ENCODE measurements at places on chromosomes 13 and 19.

DNA sequence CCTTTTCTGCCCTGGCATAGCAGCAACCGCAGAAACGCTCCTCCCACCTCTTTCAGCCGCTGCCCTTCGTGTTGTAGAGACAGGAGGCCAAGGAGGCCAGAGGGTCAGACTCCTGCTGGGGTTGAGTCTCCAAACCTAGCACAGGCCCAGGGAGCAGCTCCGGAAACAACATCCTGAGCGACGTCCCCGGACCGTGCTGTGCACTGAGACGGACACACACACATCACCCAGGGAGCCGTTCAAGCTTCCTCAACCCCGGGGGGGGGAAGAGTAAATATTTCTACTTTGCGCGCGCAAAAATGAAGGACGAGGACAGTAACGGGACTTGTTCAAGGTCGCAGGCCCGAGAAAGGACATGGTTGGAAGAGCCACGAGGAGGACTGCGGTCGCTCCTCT, 657 bp downstream of the ZNF550 start:
- DNase-seq: peak; percentile 48

DNA sequence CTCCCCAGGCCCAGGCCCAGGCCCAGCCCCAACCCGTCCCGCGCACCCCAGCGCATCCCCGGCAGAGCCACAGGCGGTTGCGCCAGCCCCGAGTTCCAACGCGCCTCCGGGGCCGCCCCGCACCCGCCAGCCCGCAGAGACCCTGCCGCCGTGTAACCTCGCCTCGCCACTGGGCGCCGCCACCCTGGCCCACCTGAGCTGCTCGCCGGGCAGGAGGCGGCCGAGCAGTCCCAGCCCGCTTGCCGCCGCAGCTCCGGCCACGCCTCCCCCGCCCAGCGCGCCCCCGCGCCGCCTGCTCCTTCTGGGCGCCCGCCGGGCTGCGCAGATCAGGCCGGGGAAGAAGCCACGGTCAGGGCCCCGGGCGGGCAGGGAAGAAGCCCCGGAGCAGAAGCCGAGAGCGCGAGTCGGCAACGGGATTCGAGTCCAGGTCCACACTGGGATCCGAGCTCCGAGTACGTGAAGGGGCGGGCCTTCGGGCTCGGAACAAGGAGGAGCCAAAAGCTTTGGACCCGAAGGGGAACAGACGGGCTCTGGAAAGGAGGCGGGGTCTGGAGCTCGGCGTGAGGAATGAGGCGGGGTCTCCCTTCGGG, at the start of gene MBOAT7:
Gene MBOAT7, minus strand, starts transcription at position 436 of the 590 bp plus-strand sequence. CDS start 1,072 bp downstream, outside the sequence.
- DNase-seq: no peak

- DNase-seq: no peak
Observed at GRCh38 chr19:46824890-46825730, 25.5 kb downstream of the AP2S1 start.

DNA sequence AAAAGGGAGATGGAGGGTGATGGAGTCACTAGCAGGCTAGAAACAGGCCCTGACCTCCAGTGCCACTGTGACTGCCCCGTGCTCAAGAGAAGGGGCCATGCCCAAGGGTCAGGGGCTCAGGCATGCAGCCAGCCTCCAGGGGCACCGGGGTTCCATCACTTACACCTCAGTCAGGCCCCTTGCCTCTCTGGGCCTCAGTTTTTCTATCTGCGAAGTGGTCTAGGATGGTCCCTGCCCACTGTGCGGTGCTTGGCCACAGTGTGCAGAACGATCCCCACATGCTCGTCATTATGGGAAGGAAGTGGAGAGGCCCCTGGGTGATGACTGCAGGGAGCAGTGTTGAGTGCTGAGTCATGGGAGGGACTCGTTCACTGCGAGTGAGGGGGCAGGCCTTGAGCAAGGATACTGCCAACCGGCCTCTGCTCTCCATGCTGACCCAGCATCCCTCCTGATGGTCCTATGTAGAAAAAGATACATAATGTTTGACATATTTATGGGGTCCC, 23.1 kb downstream of the TMED1 start:
- peak; percentile 97 for DNase-seq

GRCh38 chr13:46158222-46158621, 23.8 kb downstream of the LCP1 start:
- no peak for DNase-seq

DNA sequence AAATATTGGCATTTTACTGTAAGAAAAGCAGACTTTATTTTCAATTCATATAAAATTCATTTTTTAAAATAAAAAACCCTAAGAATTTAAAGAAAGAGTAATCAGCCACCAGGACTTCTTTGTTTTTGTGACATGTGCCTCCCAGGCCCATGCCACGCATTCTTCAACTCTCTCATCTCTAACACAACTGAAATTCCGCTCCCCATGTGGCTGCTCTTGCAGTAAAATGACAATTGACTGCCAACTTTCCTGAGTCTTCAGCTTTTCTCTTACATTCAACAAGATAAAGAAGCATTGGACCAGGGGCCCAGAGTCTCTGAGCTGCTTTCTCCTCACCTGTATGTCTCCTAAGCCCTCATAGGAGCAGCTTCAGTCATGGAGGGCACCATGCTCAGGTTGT, 372.1 kb downstream of the UQCRFS1 start:
- DNase-seq: no peak

DNA sequence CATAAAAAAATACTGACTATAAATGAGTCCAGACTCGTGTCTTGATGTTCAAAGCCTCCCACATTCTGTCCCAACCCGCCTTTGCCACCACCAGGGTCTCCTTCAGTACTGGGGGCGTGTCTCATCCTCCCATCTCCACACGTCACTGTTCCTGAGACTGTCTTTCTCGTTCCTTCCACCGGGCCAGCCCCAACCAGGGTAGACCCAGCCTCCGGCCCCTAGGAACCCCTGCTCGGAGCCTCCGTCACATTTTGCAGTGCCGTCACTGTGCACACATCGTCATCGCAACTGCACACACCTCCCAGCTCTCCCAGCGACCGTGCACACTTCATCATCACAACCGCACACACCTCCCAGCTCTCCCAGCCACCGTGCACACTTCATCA, 73.4 kb downstream of the SPACA7 start:
- DNase-seq: no peak

DNA sequence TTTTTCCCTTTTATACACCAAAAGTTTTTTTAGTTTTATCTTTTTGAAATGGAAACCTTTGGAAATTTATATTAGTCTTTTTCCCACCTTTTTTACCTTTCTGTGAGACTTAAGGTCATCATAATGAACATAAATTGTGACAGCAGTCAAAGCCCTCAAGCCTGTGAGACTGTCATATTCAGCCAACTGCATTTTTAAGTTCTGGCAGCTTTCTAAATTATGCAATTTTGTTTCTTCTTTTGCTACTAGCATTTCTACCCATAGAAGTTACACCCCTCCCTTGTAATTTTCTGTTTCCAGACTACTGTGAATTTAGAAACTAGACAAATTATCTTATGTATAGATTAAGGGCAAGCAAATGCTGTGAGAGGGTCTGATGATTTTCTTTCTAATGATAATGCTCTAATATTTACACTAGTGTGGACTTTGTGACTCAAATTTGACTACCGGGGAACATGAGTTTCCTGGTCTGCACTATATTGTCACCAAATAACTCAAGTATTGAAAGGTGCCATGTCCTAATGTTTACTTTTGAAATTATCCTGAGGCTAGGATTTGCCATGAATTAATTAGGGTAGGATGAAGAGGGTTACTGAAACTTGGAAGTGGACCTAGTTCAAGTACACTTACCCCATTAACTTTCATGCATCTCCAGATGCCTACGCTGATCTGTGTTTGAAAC, 43.7 kb downstream of the FRY start:
- DNase-seq: no peak

DNA sequence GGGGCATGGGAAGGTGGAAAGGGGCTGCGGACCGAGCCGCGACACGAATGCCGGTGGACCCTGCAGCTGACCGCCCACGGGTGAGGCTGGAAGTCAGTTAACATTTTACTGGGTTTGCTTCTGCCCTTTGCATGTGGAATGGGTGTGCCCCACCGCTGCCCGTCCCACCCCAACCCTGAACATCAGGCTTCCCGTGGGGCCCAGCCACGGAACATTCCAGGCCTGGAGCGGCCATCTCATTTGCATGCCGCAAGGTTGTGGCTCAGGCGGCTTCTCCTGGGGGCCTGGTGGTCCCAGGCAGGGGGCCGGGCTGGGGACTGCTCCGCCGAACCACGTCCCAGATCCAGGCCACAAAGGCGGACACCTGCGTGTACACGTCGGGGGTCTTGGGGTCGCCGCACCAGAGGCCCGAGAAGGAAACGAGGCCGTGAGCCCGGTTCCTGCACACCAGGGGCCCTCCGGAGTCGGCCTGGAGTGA, 9.3 kb downstream of the FSTL3 start:
- no peak for DNase-seq

GRCh38 chr13:101846701-101847100, 394.2 kb downstream of the ITGBL1 start:
- DNase-seq: no peak

DNA sequence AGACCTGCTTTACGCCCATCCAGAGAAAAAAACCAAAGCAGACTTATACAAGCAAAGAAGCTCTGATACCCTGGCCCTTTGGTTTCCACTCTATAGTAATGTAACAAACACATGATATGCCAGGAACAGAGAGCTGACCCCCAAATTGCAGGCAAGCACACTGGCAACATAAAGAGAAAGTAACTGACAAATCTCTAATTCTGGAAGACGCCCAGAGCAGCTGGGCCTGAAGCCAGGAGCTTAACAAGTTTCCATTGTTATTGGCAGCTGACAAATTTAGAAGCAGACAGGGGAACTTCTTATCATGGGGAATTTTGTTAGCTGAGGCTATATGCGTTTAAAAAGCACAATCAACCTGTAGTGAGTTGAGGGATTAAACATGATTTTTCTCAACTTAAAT, 158.0 kb downstream of the DLEU7 start:
- DNase-seq: no peak

GRCh38 chr13:27522847-27523246, 72.5 kb upstream of the MTIF3 start:
- no peak for DNase-seq

DNA sequence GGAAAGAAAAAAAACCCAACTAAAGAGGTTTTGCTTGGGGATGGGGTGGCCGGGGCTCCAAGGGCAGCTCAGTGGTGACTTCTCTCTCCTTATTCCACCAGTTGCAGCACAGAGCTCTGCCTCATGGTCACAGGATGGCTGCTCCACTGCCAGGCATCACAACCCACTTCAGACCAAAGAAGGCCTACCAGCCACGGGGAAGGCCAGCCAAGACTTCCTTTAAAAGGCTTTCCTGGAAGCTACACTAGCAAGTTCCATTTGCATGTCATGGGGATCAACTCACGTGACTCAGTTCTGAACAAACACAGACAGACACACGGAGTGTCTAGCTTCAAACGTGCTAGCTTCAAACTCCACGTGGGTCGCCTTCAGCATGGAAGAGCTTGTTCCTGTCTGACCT, 13.2 kb upstream of the EIF3G start:
- DNase-seq: no peak

GRCh38 chr19:2210206-2210605, 25.9 kb downstream of the PLEKHJ1 start:
- no peak for DNase-seq

DNA sequence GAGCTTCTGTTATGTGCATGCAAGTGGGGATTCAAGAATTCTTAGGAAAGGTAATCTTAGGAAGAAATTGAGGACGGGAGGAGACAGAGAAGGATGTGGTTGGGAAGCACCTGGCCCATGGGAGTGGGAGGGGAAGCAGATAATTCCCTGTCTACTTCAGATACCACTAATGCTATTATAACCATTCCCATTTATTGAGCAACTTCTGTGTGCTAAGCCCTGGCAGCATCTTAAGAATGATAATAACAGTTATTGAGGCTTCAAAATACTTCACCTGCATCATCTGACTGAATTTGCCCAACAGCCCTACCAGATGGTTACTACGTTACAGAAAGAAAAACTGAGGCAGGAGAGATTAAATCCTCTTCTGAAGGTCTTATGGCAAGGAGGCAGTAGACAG, 1.4 kb downstream of the EPS8L1 start:
- DNase-seq: no peak

DNA sequence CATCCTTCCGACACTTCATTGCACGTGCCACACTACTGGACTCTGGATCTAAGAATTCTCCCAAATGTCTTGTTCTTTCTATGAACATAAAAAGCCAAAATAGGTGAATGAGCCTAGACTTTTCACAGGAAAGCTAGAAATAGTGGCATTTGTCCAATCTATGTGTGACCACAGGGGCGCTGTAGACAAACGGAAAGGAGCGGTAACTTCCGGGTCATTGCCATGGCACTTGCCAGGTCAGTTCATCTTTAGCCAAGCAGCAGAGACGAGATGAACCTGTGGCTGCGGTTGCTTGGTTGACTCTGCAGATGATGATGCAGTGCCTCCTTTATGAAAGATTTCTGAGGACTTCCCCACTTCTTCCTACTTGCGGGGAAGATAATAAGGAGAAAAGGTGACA, 65.6 kb downstream of the ADGRE1 start:
- no peak for DNase-seq

DNA sequence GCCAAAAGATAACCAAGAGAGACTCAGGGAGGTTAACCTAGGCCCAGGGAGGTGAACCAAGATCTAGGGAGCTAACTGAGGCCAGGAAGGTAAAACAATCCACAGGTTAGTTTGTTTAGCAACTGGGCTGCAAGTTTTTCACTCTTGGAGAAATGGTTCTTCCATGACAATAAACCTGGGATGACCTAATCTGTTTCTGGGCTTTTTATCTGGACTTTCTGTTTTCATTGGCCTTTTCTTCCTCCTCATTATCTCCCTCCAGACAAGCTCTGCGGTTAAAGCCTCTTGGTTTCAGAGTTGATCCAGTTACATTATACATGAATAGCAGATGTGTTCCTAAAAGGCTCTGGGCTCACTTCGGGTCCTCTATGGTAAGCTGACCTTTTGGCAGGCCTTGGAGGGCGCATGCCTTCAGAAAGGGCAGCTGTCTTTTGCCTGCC, 44.2 kb downstream of the PCDH8 start:
- DNase-seq: no peak

GRCh38 chr13:43546251-43546650, 240.5 kb downstream of the ENOX1 start:
- peak; percentile 22 for DNase-seq

GRCh38 chr13:35714121-35714520, 237.6 kb upstream of the MAB21L1 start:
- DNase-seq: peak; percentile 58

GRCh38 chr19:29086182-29086581, 126.8 kb downstream of the UQCRFS1 start:
- DNase-seq: no peak

DNA sequence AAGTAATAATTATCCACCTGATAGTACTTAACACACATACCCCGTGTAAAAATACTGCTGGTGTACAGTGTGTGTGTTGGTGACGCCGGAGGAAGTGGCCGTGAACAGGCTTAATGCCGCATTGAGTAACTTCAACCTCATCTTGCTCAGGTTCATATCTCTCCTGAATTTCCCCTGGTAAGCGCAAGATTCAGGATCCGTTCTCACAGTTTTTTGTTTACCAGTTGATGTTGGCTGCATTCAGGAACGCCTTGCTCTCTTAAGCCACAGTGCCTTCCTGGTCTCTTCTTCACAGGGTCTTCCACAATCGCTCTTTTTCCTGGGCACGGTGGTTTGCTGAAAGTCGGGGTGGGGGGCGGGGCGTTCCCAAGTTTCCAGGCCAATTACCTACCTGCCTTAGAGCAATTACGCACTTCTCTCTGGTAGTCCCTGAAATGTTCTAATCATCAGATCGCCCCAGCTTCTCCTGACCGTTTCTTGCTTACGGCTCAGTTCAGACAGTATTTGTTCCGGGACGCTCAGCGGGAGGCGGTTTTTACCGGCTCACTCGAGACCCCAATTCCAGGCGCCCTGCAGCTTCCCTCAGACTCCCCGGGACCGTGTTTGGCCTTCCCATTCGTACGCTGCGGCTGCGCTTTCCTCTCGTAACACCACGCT, 706 bp upstream of the DNAJC3 start:
- DNase-seq: peak; percentile 42
